ENCODE measurements at places on chromosomes 4 and X.

- no peak for DNase-seq
Observed at GRCh38 chr4:39510348-39510929, 16.8 kb downstream of the UGDH start.

DNA sequence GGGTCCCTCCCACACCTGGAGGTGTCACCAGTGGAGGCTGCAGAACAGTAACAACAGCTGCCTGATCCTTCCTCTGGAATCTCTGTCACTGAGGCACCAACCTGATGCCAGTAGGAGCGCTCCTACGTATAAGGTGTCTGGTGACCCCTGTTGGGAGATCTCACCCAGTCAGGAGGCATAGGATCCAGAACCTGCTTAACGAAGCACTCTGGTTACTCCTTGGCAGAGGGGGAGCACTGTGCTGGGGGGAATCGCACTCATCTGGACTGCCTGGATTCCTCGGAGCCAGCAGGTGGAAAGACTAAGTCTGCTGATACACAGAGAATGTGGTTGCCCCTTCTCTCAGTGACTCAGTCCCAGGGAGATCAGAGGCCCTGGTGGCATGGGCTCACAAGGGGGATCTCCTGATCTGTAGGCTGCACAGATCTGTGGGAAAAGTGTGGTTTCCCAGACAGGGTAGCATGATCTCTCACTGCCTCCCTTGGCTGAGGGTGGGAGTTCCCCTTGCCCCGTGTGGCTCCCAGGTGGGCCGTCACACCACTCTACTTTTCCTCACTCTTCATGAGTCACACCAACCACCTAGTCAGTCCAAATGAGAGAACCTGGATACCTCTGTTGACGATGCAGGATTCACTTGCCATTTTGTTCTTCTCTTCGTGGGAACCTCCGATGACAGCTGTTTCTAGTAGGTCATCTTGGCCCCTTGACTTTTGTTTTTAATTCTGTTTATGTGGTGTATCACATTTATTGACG lies 305.9 kb downstream of the IDS start:
- no peak for DNase-seq

- DNase-seq: no peak
Observed at GRCh38 chr4:75099321-75099720, 166.4 kb downstream of the PARM1 start.

GRCh38 chrX:725971-726370 lies 95.4 kb downstream of the SHOX start:
- no peak for DNase-seq

- DNase-seq: no peak
Observed at GRCh38 chr4:17531538-17532285, 16.7 kb downstream of the CLRN2 start.

GRCh38 chr4:118254368-118254767 lies 98.4 kb downstream of the PRSS12 start:
- DNase-seq: no peak

DNA sequence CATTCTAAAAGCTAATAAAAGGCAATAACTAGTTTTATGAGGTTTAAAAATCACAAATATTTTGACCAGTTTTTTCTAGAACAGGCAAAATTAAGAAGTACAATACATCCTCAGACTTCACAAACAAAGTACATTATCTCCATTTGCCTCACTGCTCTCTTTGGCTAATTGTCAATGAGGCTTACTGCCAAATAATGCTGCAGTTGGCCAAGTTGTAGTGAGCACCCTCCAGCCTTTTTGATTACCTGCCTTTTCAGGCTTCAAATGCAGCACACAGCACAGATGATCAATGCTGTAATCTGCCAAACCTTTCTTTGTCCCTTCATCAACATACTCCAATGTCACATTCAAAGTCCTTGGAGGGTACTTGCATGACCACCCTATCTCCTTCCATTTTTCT lies 605.2 kb downstream of the KLHL13 start:
- no peak for DNase-seq

- no peak for DNase-seq
Observed at GRCh38 chr4:52861171-52861823, 820 bp upstream of the RASL11B start.

DNA sequence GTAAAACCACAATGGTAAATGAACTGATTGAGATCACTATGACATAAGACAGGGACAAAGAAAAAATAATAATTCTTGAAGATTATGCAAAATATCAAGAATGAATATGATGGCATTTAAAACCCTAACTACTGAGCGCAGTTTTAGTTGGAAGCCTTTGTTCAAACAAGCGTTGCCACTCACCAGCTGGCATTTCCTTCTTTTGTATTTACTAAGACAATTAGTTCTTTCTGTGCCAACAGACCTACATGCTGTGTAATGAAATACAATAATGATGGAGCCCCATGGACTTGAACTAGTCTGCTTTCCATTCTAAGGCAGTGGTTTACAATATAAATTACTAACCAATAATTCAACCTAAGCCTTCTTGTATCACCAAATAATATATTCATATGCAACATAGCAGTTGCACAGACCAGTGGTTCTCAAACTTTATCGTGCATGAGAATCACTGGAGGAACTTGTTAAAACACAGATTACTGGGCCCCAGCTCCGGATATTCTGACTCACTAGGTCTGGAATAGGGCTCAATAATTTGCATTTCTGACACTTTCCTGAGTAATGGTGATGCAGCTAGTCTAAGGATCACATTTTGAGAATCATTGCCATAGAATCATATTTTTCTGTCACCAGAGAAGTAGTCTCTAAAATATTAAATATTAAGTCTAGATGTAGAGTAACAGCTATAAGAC lies 196.4 kb upstream of the MAGEB18 start:
- DNase-seq: no peak

DNA sequence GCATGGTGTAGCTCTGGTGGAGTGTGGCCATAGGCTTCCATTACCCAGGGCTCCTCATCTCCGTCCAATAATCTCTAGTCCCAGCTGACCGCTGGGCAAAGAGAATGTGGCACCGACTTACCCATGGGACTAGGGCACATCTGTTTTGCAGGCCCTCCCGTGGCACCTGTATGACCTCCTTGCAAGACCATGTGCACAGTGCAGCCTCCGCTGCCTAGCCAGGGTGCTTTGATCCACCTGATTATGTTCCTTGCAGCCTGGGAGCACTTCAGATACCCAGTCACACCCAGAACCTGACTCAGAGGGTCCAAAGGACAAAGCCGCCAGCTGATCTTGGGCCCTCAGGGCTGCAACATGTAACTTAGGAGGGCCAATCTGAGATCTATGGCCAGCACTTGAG lies 84.8 kb downstream of the PCDH10 start:
- no peak for DNase-seq

GRCh38 chr4:96342196-96342595 lies 502.3 kb downstream of the PDHA2 start:
- no peak for DNase-seq

- no peak for DNase-seq
Observed at GRCh38 chr4:25930731-25931354, 16.8 kb downstream of the SMIM20 start.

DNA sequence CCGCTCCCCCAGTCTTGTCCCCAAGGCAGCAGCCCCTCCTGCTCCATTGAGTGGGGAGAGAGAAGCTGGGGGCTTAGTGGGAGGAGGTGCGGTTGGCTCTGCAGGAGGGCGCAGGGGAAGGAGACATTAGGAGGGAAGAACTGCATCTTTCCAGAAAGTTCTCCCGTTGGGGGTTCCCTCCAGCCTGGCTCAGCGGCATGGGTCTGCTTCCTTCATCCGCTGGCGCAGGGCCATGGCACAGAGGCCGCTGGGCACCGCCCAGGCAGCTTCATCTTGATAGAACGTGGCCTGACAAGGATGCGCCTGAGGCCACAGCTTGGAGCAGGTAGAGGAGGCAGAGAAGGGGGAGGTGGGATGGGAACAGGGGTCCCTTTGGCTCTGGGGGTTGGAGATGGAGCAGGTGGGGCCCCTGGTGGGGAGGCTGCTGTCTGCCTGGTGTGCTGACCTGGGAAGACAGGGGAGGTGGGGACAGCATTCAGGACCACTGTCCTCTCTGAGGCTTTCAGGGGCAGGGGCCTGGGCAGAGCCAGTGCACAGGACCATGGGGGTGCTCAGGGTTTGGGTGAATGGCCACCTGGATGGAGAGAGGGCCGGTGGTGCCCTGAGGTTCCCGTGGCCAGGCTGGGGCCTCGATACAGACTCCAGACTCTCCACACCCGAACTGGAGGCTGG lies 12.1 kb downstream of the DOK7 start:
- DNase-seq: no peak

All from stimulated activated CD4-positive, alpha-beta T cell treated with anti-CD3 and anti-CD28 coated beads, TNF-alpha, amount 100 ng/mL, for 1 hour (primary cell).